CD4-positive, alpha-beta T cell treated with Interleukin-4 for 4 hours (primary cell): ENCODE measurements at places on chromosomes 12 and 14.

GRCh38 chr14:104602933-104603325 lies 1.6 kb downstream of the TMEM179 start:
- DNase-seq, result no peak

- DNase-seq, result peak; percentile 7
These were observed 142.3 kb upstream of the TMPO start for GRCh38 chr12:98373025-98373554.

GRCh38 chr12:50112456-50113218 lies 601 bp downstream of the COX14 start:
- peak; percentile 31 for DNase-seq

DNA sequence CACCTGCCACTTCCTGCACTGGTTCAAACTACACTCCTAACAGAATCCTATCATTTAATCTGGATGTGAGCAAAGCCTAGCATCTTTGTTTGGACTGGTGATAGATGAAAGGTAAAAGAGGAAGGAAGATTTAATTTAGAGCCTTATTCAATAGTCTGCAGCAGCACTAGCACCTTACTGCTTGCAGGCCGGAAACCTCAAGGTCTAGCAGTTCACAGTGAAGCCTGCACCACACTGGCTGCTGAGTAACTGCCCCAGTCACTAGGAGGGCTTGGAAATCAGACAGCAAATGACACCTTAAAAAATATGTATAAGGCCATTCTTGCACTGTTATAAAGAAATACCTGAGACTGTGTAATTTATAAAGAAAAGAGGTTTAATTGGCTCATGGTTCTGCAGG lies 358.0 kb downstream of the DAD1 start:
- peak; percentile 36 for DNase-seq

DNA sequence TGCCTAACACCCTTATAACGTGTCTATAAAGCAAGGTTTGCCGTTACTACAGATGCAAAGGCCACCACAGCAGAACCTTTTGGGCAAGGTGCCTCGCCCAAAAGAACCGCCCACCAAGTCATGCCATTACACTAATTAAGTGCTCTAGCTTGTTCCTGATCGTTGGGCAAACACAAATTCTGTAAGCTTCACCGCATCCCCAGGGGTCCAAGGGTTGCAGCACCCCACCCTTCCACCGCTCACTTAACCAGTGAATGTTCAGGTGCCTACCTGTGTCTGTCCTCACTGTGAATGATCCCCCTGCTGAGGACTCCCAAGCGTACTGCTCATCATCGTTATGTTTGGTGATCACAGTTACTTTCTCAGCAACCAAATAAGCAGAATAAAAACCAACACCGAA lies 1.4 kb downstream of the HSP90AA1 start:
- no peak for DNase-seq

- no peak for DNase-seq
These were observed 127.7 kb downstream of the APAF1 start for GRCh38 chr12:98772818-98773217.

DNA sequence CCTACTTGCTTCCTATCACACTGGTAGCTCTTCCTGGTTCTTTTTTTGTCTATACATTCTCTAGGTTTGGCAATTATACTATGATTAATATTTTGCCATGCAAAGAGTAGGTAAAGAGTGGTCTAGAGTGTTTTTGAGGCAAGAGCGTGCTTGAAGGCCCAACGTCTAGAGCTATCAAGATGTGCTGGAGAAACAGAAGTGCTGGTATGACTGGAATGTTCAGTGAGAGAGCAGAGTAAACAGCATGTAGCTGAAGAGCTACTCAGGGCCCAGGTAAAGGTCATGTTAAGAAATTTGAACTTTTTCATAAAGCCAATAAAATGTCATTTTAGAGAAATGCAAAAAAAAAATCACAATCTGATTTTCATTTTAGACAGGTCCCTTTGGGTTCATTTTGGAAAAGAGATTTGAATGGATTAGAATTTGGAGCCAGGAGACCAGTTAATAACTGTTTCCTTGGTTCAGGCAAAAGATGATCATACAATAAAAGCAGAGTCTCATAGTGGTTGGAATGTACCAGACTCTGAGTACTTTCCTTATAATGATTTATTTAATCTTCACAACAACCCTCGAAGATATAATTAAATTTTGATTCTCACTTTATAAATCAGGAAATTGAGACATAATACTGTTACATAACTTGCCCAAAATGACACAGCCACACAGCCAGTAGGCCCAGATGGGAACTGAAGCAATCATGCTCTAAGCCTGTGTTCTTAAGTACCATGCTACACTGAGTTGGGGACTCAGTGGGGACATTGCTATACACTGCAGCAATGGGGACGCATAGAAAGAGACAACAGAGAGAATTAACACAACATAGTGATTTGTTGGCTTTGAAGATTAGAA lies 350.1 kb downstream of the NELL2 start:
- DNase-seq, result no peak

DNA sequence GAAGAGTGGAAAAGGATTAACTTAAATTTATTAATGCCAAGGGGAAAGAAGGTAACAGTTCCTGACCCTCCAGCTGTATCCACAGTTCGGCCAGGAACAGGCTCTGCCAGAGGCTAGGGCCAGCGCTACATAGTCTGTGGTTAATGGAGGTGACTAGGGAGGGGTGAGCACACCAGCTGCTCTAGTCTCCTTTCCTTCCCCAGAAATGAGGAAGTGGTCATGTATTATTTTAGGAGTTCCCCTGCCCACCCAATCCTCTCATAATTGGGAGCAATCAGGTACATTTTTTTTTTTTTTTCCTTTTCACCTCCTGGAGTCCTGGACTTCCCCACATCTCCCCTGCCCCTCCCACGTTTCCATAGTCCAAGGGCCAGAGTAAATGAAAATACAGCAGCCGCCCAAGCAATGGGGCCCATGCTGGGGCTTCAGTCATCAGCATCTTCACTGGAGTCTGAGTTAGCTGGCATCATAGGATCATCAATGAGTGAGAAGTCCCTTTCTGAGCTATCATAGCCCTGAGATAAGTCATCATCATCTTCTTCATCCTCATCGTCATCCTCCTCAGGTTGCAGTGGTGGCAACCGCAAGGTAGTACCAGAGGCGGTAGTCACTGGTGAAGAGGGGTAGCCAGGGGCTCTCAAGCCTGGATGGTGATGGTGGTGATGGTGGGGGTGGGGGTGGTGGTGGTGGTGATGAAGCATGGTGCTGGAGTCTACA lies 1.5 kb upstream of the SUPT16H start:
- DNase-seq, result peak; percentile 2

DNA sequence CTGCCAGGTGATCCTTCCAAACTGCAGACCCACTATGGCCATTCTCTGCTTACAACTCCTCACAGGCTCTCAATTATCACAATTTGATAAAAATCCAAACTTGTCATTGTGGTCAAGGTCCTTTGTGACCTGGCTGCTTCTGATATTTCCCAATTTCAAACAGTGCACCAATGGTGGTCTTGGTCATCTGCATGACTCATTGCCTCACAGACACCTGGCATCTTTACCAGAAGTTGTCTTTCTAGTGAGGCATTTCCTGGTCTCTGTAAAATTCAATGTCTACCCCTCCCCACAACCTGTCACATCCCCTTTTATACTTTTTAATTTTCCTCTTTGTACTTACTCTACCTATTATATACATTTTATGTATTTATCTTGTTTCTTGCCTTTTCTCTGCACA lies 17.8 kb upstream of the PAPOLA start:
- no peak for DNase-seq

DNA sequence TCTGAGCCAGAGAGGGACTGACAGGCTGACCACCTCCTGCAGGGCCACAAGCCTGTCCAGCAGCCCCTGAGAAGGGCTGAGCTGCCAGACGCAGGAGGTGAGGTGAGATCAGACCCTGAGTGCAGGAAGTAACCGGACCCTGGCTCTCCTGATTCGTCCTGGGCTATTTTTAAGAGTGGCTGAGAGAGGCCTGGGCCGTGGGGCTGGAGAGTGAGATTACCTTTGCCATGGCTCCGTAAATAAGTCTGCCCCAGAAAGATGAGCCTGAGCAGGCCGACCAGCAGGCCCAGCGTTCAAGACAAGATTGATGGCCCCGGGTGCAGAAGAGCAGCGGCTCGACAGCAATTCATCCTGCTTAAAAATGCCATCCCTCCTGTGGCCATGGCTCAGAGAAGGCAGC lies 54.2 kb downstream of the SPTB start:
- no peak for DNase-seq
